ENCODE measurements at places on chromosomes 4 and X.

DNA sequence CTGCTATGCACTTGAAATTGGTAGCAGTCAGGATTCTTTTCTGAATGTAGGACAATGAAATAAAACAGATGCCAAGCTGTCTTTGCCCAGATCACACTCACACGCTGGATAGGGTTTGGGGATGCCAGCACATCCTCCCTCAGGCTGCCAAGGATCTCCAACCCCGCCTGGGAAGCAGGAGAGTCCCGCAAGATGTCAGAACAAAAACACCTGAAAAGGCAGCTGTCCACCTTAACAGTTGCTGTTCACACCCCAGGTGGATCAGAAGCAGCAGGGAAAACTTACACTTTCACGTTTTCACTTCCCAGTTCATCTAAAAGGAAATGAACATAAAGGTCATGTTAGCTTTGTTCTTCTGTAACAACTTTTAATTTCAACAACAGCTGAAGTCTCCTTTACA, 35.7 kb downstream of the TMEM154 start:
- no peak for DNase-seq

- DNase-seq: no peak
These were observed 1038.3 kb upstream of the SLIT2 start for GRCh38 chr4:19213388-19213787.

DNA sequence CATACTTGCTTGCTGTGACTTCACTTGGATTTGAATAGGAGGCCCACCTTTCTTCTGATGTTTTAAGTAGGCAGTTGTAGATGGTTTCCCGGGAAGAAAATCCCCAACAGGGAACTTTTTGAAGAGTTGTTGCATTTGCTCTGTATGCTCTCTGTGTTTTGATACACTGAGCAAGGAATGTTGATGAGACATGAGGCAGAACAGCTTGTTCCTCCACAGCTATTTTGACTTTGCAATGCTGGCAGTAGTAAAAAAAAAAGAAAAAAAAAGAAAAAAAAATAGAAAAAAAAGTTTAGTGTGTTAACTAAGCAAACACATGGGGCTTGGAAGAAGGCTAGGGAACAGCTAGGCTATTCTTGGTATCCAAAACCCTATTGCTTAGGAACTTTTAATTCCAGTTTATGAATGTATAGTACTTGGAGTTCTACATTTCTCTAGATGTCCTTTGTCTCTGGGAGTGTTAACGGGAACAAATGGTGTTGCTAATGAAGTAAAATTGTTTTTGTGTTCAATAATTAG, 23.4 kb upstream of the PAQR3 start:
- DNase-seq: no peak

GRCh38 chr4:26323821-26324220, 3.0 kb downstream of the RBPJ start:
- DNase-seq: no peak

DNA sequence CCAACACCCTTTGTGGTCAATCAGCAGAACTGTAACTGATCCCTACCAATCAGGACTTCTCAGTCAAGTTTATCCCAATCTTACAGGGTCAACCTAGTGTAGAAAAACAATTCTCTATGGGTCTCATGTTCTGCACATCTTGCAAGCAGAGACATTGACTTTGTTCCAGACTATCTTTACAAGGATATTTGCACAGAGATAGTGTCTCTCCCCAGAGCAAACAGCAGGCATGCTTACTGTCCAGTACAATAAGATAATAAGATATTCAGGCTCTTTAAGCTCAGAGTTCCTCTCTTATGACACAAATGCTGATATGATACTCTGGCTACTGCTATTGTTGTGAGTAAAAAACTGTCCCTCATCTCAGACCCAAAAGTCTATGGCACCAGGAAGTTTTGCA, 53.2 kb downstream of the ACSL4 start:
- DNase-seq: no peak

Data from CD4-positive, alpha-beta T cell treated with Interleukin-4 for 1 hour (primary cell).